Hematopoietic multipotent progenitor cell treated with erythropoietin and hydrocortisone succinate and interleukin-3 and kit ligand, for 4 days (in vitro differentiated cells): ENCODE measurements at places on chromosomes 13 and 19.

DNA sequence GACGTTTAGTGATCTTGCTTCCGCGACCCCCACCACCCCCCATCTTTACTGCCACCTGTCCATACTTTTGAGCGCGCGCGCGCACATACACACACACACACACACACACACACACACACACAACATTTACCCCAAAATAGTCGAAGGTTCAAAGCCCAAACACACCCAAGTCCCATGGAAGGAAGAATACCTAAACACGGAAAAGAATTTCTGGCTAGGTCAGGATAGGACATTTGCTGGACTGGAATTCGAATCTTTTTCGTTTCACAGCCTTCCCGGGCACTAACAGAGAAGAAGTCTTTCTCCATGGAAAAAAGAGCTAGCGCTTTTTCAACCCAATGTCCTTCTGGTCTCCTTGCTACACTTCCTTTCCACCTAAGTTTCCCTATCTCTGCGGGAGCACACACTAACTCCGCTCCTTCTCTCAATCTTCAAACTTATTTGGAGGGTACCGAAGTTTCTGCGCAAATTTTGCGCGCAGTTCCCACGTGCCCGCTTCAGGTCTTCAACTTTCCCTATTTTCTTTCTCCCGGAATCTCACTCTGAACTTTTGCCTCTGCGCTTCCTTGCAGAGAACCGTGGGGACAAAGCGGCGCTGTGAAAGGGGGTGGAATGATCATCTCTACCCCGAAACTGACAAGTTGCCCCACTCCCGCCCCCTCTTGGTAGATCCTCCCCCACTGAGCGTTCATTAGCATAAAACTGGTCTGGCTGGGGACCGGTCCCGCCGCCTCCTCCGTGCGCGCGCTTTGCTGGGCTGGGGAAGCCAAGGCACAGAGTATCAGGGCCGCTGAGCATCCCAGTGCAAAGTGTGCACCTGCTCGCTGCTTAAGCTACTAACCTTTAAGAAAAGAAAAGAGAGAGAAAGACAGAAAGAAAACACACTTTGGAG lies 2.7 kb downstream of the DACH1 start:
- DNase-seq, result peak; percentile 96

DNA sequence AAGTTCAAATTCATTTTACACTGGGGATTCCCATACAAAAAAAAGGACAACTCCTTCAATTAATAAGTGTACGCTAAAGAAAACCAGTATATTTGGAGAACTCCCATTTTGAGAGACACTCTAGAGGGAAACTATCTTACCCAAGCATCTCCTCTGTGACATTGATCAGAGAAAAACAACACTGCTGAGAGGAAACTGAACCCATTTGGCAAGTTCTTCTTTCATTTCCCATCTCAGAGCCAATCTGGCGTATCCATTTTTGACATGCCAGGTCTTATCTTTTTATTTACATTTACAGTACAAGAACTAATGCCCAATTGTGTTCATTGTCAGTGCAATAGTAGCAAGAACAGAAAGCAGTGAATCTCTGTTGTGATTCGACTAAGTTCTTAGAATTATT lies 30.1 kb downstream of the LIG4 start:
- no peak for DNase-seq

- DNase-seq, result peak; percentile 95
These were observed 2.2 kb downstream of the HIF3A start for GRCh38 chr19:46299004-46299509.

DNA sequence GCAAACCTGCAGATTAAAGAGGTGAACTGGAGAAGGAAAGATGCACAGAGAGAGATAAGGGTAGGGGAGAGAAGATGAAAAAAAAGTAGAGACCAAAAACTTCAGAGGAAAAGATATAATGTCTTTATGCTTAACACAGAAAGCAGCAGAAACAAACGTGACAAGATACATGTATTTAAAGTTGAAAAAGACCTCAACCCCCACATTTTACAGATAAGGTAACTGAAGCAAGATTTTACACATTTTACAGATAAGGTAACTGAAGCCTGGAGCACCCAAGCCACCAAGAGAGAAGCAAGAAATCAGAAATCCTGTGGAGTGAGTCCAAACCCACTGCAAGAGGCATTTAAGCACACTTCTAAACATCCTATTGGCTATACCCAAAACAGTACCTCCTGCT lies 185.3 kb downstream of the TBC1D4 start:
- peak; percentile 32 for DNase-seq

- DNase-seq, result no peak
These were observed 18.1 kb upstream of the ZSCAN5A start for GRCh38 chr19:56332695-56333094.

DNA sequence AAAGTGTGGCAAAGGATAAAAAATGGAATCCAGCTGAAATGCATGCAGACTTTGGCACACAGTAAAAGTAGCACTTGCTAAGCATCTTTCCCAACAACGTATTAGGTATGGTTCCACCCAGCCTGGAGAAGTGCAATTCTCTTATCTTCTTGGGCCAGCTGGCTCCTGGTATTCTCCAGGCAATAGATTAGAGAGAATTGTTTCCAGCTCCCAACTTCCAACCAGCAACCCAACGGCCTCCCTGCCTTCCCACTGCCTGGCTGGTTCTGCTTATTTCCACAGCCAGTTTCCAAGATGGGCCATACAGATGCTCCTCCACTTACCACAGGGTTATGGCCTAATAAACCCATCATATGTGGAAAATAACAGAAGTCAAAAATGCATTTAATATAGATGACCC lies 133.4 kb downstream of the OXGR1 start:
- peak; percentile 11 for DNase-seq

GRCh38 chr13:112240076-112240475 lies 136.1 kb upstream of the SPACA7 start:
- no peak for DNase-seq

GRCh38 chr19:30403203-30403985 lies 31.2 kb downstream of the ZNF536 start:
- no peak for DNase-seq

- DNase-seq, result peak; percentile 38
These were observed 38.7 kb upstream of the SACS start for GRCh38 chr13:23472189-23472588.

- no peak for DNase-seq
These were observed 22.5 kb upstream of the POU2F2 start for GRCh38 chr19:42154471-42155323.

GRCh38 chr19:7788933-7789323 lies 25.9 kb downstream of the CLEC4M start:
- DNase-seq, result no peak

- DNase-seq, result no peak
These were observed 17.9 kb upstream of the GAS6 start for GRCh38 chr13:113881614-113882266.

GRCh38 chr19:18045307-18046050 lies 37.5 kb downstream of the ARRDC2 start:
- DNase-seq, result no peak

- no peak for DNase-seq
These were observed 14.0 kb upstream of the TMEM86B start for GRCh38 chr19:55242517-55242916.

DNA sequence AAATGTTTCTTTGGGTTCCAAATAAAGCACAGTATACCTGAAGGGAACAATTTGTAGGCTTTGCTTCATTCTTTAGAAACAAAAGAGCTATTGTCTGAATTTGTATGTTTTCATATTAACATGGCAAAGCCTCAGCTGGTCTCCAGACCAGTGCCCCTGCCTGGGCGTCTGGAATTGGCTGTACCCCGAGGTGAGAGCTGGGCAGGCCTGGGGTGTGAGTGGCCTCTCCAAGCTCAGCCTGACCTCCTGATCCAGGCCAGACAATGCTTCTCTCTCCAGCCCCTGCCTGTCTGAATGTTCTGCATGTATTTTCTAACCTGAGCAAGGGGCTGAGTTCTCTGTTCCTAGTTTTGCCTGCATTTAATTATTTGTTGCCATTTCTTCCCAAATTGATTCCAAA lies 66.3 kb upstream of the MCF2L start:
- no peak for DNase-seq

- DNase-seq, result no peak
These were observed 251.6 kb upstream of the TSHZ3 start for GRCh38 chr19:31600731-31601295.

GRCh38 chr13:102300379-102300778 lies 101.5 kb downstream of the FGF14 start:
- no peak for DNase-seq

GRCh38 chr13:42924344-42924743 lies 67.7 kb downstream of the EPSTI1 start:
- DNase-seq, result no peak

DNA sequence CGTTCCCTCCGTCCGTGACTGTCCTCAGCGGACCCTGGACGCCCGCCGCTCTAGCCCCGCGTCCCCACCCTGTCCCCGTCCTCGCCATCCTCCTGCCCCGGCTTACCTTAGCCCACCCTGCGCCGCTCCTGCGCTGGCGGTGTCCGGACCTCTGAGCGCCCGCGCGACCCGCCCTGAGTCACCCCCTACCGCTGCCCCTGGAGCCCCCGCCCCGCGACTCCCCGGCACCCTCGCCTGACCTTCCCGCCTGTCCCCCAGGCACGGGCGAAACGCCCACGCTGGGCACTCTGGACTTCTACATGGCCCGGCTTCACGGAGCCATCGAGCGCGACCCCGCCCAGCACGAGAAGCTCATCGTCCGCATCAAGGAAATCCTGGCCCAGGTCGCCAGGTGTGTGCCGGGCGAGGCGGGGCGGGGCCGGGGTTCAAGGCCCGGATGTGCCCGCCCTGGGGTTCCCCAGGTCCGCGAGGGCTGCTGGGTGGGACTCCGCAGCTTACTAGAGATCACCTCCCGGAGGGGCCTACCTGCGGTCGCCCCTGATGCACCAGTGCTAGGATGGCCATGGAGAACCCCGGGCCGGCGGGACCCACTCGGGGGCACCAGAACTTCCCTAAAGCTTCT lies 5.1 kb downstream of the HMG20B start:
- DNase-seq, result no peak

DNA sequence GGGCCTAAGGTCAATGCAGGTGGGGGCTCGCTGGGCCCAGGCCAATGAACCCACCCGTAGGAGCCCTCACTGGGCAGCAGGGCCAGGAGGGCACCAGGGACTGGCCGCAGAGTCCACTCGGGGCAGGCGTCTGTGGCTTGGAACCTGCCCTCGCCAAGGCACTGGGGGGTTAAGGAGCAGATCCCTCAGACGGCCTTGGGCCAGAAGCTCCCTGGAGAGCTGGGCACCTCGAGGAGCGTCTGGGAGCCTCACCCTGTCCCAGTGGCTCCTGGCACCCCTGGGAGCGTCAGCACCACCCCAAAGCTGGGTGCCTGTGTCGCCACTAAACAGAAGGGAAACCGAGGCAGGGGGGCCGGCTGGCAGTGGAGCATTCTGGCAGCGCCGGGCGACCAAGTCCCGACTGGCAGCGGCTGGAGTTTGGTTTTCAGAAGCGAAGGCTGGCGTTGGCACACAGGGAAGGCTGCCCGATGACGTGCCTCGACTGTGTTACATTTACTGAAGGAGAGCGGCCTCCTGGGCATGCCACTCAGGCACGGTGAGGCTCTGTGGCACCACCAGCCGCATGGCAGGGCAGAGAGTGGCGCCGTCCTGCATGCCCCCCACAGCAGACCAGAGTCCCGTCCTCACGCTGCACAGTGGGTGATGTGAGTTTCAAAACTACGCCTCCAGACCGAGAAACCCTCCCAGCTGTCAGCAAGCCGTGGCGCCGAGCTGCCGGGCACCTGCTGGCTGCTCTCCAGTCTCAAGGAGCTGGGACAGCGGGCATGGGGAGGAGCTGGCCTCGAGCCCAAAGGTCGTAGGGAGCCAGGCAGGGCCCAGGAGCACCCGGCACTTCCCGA lies 9.2 kb upstream of the MEX3D start:
- DNase-seq, result no peak

DNA sequence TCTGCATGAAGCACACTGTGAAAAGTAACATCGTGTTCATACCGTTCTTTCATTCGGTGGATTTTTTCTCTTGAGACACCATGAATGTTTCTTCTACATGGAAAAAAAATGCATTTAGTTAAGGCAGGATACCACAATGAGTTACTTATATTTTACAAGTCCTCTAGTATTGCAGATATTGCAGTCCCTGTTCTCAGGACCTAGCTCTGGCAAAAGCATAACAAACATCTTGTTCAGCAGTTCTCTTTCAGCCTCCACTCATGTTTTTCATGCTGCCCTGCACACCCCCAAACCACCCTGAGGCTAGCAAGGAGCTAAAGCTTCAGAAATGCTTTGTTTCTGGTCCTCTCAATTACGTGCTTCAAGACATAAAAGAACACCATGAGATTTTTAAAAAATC lies 24.8 kb downstream of the N4BP2L1 start:
- no peak for DNase-seq

DNA sequence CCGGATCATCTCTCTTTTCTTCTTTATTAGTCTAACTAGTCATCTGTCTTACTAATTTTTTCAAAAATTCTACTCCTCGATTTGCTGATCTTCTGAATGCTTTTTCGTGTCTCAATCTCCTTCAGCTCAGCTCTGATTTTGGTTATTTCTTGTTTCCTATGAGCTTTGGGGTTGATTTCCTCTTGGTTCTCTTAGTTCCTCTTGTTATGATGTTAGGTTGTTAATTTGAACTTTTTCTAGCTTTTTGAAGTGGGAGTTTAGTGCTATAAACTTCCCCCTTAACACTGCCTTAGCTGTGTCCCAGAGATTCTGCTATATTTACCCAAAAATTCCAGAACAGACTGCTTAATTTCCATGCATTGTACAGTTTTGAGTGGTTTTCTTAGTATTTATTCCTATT lies 3.4 kb downstream of the FCAR start:
- no peak for DNase-seq

DNA sequence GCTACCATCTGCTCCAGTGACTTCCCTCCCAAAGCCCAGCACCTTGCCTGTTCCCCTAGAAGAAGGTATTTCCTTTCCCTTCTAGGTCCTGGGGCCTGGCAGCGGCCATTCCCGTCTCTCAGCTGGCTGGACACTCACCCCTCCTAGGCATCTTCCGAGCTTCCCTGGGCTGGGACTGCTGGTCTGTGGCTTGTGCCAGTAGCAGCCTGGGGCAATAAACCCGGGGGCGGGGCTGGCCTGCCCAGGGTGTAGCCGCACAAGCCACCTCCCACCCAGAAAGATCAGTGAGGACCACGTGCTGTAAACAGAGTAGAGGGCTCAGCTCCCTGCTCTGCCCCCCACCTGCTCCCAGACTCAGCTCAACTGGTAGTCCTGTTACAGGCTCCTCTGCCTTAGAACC lies 15.0 kb downstream of the LIPE start:
- DNase-seq, result no peak
